ENCODE measurements at places on chromosomes 16 and 17.

DNA sequence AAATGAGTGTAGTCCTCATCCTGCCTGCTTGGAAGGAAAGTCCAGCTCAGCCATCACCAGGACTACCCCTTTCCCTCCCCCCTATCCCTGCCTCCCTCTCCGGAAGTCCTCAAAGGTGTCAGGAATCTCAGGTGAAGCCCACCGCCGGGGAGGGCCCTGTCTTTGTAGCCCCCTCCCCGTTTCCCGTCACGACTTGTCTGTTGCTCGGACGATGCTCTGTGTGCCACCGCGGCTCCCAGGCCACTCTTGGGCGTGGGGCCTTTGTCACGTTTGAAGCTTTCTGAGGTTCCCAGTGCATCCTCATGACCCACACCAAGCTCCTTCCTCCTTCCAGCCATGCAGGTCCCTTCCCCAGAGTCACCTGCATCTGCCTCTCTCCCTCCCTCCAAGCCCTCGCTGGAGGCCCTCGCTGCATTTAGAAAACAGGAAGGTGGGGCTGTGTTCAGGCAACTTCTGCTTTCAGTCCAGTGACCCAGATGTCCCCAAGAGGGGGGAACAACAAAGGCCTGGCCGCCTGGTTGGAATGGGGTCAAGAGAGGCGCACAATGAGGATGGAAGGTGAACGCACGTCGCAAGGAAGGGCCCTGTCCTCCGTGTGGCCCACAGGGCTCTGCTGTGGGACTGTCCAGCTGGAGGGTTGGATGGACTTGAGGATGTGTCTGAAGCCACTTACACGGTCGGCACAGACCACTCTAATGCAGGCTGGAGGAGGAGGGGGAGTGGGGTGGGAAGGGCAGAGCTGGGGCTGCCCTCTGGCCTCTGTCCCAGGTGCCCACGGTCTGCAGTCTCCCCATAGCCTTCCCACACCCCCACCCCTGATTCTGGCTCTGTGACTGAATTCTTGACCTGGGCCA lies 59.9 kb downstream of the OR1D5 start:
- DNase-seq = no peak

DNA sequence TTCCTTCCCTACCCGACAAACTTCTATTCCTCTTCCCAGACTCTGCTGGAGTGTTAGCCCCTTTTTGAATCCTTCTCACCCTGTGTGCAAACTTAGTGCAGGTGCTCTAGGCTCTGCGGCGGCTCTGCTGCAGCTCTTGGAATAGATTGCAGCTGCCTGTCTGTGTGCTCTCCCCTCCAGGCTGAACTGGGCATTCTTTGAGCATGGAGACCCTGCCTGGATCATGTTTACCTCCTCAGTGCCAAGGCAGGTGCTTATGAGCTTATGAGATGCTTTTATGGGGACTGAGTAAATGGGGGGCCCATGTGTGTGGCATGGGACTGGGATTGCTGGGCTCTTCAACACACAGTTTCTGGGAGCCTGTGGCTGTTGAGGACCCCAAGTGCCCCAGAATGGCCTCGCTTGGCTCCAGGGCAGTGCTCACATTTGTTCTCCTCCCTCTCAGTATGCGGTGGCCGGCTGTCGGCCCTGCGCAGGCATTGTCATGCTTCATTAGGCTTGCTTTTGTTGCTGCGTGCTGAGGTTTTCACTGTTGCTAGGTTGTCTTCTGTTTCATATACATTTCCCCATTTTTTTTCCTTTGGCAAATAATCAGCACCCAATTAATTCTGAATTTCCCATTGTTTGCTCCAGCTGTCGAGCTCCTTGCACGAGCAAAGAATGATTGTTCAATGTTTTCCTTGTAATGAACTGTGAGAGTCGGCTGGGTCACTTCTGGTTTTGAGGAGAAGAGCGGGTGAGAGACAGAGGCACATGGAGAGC lies 185.5 kb upstream of the NLRP1 start:
- no peak for DNase-seq

GRCh38 chr17:21377705-21378396 lies 1.7 kb downstream of the KCNJ12 start:
- no peak for DNase-seq

DNA sequence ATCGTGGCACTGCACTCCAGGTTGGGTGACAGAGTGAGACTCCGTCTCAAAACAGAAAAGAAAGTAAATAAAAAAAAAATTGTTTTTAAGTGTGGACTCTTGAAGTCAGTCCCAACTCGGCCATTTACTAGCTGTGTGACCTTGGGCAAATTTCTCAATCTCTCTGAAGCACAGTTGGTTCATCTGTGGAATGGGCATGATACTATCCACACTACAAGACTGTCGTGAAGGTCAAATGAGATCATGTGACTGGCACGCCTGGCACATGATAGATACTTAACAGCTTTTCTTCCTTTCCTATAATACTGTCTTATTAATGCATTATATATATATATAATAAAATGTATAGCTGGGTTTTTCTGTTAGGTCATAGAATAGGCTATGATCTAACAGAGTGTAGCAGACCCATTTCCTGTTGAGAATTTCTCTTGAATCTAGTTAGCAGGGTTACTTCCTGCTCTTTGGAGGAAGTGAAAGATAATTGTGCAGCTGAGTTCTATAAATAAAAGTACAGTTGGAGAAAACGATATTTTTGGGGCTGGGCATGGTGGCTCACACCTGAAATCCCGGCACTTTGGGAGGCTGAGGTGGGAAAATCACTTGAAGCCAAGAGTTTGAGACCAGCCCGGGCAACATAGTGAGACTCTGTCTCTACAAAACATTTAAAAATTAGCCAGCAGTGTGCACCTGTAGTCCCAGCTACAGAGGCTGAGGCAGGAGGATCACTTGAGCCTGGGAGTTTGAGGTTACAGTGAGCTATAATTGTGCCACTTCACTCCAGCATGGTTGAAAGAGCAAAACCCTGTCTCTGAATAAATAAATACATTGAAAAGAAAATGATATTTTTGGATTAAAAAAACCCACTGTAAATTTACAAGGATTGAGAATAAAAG lies 7.3 kb downstream of the MILR1 start:
- no peak for DNase-seq

GRCh38 chr16:65318138-65318537 lies 196.3 kb upstream of the CDH11 start:
- no peak for DNase-seq

- no peak for DNase-seq
These were observed 45.6 kb upstream of the MEAK7 start for GRCh38 chr16:84550096-84550495.
